ENCODE measurements at places on chromosomes 12 and 14.

- DNase-seq, result no peak
These were observed 1.1 kb downstream of the SHMT2 start for GRCh38 chr12:57230381-57231155.

GRCh38 chr14:35231207-35231760, 60.9 kb upstream of the PSMA6 start:
- DNase-seq, result no peak

GRCh38 chr12:105928436-105928835, 210.3 kb downstream of the NUAK1 start:
- DNase-seq, result no peak

- DNase-seq, result no peak
These were observed 107.7 kb downstream of the ERGIC2 start for GRCh38 chr12:29273178-29273843.

DNA sequence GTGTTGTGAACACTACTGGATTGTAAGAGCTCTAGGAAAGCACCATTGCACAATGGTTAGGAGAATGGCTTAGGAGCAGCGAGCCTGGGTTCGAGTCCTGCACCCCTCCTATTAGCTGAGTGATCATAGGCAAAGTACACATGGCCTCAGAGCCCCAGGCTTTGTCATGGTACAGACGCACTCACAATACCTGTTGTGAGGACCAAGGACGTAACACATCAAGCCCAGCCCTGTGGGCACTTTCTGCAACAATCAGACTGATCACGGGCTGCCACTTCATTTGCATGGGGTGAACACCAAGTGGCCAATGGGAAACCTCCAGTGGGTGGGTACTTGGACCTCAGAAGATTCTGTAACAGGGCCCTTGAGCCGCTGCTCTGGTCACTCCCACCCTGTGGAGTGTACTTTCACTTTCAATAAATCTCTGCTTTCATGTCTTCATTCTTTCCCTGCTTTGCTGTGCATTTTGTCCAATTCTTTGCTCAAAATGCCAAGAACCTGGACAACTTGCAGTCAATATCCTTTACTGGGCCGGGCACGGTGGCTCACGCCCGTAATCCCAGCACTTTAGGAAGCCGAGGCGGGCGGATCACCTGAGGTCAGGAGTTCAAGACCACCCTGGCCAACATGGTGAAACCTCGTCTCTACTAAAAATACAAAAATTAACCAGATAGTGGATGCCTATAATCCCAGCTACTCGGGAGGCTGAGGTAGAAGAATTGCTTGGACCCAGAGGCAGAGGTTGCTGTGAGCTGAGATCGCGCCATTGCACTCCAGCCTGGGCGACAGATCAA, 28.2 kb downstream of the GLRX5 start:
- DNase-seq, result no peak

DNA sequence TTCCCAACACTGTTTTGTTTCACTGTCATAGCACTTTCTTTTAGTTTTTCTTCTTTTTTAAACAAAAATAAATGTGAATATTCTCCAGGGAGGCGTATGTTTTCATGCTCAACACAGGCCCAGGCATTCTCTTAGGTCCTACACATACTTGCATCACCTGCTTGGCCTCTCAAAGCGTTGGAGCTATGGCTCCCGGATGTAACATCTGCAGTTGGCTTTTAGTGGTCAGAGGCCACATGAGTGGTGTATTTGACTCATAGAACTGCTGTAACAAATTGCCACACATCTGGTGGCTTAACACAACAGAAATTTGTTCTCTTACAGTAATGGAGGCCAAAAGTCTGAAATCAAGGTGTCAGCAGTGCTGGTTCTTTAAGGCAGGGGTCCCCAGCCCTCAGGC, 44.6 kb upstream of the VRK1 start:
- DNase-seq, result no peak

- DNase-seq, result no peak
These were observed 45.6 kb downstream of the PITPNM2 start for GRCh38 chr12:123105211-123105826.

DNA sequence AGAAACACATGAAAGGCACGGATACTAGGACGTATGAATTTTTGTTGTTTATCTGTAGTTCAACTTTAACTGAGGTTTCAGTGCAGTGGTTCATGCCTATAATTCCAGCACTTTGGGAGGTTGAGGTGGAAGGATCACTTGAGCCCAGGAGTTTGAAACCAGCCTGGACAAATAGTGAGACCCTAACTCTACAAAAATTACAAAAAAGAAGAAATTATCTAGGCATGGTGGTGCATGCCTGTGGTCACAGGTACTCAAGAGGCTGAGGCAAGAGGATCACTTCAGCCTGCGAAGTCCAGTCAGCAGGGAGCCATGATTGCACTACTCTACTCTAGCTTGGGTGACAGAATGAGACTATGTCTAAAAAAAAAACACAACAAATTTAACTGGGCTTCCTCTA, 8.0 kb downstream of the KRT6B start:
- no peak for DNase-seq

GRCh38 chr12:47397664-47398281, 308.1 kb downstream of the RPAP3 start:
- DNase-seq, result no peak

GRCh38 chr12:27900920-27901879, 71.3 kb downstream of the PTHLH start:
- no peak for DNase-seq

DNA sequence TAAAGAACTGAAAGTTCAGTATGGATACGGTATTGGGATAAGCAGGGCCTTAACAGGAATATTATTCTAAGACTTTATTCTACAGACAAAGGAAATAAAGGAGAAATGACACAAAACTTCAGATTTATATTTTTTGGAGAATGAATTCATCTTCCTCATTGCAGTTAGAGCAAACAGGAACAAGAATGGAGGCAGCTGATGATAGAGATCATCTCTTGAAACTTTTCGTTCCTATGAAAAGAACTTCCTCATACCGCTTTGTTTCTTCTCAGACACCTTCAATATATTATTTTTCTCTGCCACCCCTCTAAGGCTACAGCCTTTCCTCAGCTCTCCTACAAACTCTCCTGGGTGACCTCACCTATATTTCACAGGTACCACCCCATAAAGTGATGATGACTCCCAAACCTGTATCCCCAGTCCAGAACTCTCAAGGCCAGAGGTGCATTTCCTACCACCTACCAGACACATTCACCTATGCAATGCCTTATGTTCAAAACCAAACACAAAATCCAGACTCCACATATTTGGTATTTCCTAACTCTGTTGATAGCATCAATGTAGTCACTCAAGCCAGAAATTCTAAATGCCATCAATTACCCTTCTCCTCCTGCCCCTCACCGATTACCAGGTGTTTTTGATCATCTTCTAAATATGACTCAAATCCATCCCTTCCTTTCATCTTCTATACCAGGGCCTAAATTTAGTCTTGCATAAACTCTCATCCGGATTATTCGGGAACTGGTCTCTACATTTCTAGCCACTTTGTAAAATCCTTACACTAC, 7.4 kb downstream of the MAP4K5 start:
- DNase-seq, result no peak

DNA sequence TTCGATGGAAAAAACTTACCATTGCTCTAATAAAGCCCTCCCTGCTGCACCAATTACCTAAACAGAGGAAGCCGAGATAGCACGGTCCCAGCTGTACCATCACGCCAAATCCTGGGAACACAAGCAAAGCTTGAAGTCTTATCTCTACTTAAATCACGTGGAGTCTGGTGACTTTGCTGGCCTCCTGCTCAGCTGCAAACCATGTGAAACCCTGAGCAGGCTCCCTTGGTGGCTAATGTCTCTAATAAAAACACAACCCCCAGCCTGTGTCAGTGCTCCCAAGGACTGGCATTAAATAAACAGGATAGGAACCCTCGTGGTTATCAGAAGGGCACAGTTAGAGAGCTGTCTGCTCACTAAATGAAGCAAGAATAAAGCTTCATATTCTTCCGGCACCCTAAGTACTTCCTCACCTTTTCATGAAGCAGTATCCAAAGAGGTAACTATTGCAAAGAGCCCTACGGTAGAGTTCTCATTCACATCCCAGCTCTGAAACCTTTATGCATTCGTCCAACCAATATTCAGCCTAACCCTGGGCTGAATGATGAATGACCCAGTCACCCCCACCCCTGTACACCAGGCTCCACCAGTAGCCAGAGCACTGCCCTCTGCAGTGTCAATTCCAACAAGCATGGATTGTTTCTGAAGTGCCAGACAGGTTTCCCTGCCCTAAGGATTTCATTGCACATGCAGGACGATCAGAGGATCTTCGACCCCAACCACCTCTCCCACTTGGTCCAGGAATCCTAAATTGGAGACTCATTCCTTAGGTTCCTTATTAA, 452.7 kb upstream of the TMPO start:
- DNase-seq, result no peak

DNA sequence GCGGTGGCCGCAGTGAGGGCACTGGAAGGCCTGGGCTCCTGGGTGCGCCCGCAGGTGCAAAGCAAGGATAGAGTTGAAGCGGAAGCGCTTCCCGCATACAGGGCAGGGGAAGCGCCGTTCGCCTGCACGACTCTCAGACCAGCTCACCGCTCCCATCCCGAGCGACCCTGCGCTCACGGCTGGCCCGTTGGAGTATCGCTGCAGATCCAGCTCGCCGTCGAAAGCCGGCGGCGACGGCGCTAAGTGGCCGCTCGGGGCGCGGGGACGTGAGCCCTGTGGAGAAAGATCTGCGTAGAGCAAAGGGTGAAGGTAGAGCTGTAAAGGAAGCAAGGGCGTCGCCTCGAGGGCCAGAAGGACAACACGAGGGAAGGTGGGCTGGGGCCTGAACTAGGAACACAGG, 5.4 kb downstream of the ZNF219 start:
- DNase-seq, result no peak

DNA sequence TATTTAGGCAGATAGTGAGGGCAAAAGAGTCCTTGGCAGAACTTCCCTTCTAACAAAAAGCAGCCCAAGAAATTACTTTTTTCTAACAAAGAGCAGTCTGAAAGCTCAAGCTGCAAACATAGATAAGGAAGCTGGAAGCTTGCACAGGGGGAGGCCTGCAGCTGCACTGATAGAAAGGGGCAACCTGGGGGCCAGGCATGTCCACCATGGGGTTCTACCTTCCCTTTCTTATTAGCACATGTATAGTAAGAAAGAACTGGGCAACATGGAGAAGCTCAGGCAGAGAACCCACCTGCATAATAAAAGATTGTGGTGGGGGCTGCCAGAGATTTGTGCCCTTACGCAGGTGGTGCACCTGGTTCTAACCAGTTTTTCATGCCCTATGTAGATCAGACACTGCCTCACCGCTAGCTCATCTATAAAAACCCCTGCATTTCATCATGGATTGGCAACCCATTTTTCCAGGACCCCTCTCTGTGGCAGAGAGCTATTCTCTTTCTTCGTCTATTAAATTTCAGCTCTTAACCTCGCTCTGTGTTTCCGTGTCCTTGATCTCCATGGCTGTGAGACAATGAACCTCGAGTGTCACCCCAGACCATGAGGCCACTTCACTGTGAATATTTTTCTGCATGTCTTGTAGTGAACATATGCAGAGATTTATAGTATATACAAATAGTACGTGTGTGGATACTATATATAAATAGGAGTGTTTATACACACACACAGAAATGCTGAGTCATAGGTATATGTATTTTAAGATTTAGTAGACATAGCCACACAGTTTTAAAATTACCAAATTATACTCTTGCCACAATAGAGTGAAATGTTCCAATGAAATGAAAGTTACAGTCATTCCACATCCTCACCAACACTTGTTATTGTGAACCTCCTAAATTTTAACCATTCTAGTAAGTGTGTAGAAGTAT, 53.0 kb downstream of the PEX5 start:
- DNase-seq, result no peak

- DNase-seq, result no peak
These were observed 373.5 kb downstream of the PAWR start for GRCh38 chr12:79317179-79317847.

- DNase-seq, result no peak
These were observed 44.9 kb downstream of the LIN7A start for GRCh38 chr12:80892597-80893445.

DNA sequence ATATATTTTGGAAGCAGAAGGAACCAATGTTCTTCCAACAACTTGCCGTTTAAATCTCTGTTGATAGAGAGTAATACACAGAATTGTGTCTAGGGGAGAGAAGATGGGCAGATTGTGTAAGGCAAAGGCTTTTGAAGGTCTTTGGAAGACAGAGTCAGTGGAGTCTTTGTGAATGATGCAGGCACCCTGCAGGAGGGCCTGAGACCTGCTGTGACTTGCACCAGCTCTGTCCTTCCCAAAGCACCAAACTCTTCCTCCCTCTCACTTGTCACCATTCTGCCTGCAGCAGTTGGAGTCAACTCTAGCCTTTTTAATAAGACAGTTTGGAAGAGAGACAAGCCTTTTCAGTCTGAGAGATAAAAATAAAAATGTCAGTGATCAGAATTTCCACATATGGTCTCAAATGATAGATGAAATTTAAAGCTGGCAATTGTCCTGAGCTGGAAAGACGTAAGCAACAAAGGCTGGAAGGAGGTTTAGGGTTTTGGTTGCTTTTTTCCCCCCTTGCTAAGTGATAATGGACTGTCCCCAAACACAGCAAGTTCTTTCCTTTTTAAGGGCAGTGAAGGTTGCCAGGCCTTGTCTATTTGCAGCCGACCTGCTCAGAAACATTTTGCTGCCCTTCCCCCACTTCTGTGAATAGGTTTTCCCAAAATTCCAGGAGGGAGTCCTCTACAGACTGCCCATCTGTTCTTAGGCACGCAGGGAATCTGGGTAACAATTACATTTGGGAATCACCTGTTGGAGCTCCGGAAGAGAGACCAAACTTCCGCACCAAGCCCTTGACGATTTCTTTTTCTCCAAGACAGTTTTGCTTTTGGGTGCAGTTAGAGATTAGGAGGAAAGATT, 103.0 kb upstream of the NTF3 start:
- no peak for DNase-seq

GRCh38 chr12:114733919-114734318, 49.9 kb upstream of the TBX3 start:
- no peak for DNase-seq

DNA sequence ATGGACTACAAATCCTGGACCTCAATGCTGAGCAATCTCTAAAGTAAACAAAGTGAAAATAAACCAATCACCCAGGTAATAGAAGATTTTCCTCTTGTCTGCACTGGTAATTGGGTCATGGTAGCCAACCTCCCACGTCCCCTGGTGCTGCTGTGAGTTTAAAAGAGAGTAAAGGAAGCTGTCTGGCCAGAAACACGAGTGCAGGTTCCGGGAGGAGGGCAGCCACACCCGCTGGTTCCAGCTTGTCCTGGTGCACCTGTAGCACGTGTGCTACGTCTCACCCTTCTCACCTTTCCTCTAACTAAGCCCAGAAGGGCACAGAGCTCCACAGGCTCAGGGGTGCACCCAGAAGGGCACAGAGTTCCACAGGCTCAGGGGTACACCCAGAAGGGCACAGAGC, 5.4 kb downstream of the CRACR2A start:
- peak; percentile 42 for DNase-seq

- DNase-seq, result no peak
These were observed 86.9 kb downstream of the ATP23 start for GRCh38 chr12:58028294-58028693.

All from activated CD4-positive, alpha-beta T cell treated with anti-CD3 and anti-CD28 coated beads, Interleukin-2, amount 50 U/mL, for 1 hour (primary cell).